ENCODE measurements at places on chromosomes 12 and 14.

GRCh38 chr12:74339211-74339610 lies 198.4 kb upstream of the ATXN7L3B start:
- DNase-seq, result no peak

DNA sequence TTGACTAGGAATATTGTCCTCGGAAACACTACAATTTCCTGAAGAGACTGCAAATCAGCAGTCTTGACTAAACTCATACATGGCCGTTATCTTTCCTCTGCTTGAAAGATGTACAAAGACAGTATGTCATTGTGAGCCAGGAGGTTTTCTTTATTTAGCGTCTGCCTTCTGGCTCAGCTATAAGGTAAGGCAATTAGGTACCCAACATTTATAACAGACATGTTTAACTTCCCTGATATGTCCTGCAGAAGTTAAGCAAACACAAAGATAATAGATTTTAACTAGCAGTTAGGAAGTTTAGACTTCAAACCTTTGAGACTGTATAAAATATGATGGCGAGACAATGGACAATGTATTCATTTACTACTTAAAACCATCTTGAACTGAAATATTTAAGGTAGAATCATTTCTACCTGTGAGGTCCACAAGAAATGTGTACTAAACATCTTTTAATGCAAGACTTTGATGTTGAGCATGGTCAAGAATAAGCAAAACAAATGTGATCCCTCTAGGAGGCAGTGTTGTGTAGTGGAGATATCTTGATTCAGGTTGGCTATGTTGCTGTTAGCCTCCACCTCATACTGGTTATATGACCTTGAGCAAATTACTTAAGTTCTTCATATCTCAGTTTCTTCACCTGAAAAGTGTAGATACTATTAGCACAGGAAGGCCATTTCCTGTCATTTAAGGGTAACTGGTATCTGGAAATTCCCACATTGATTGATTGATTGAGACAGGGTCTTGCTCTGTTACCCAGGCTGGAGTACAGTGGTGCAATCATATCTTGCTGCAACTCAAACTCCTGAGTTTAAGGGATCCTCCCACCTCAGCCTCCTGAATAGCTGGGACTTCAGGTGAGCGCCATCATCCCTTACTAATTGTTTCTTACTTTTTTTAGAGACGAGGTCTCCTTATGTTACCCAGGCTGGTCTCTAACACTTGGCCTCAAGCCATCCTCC lies 96.3 kb upstream of the EEA1 start:
- DNase-seq, result no peak

GRCh38 chr12:122610911-122611310 lies 83.9 kb downstream of the KNTC1 start:
- DNase-seq, result no peak

DNA sequence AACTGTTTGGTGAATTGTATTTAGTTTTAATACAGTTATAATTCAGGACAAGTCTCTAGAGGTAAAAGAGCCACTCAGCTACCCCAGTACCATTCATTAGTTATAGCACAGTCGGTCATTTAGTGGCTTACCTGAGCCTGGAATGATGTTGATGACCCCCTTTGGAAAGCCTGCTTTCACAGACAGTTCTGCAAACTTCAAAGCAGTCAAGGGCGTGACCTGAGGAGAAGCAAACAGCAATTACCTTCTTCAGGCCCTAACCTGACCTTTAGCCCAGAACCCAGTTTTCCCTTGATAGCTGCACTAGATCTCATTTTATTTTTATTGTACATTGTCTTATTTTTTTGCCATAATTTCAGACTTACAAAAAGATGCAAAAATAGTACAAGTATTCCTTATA lies 43.8 kb downstream of the ALDH1L2 start:
- DNase-seq, result no peak

DNA sequence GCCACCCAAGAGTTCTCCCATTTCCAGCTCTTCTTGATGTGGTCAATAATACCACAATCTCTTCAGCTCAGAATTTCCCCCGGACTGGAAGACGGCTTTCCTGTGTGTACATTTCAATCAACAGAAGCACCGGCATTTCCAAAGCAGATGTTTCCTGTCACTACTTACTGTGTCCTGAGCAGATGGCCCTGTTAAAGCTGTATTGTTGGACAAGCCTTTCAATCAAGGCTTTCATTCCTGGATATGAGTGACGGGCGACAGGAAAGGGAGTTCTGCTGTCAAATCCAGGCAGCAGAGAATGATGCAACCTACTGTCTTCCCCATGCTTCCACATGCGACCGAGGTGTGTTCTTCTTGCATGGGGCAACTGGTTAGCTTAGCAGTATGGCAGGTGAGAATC lies 76.4 kb upstream of the CCDC60 start:
- DNase-seq, result no peak

DNA sequence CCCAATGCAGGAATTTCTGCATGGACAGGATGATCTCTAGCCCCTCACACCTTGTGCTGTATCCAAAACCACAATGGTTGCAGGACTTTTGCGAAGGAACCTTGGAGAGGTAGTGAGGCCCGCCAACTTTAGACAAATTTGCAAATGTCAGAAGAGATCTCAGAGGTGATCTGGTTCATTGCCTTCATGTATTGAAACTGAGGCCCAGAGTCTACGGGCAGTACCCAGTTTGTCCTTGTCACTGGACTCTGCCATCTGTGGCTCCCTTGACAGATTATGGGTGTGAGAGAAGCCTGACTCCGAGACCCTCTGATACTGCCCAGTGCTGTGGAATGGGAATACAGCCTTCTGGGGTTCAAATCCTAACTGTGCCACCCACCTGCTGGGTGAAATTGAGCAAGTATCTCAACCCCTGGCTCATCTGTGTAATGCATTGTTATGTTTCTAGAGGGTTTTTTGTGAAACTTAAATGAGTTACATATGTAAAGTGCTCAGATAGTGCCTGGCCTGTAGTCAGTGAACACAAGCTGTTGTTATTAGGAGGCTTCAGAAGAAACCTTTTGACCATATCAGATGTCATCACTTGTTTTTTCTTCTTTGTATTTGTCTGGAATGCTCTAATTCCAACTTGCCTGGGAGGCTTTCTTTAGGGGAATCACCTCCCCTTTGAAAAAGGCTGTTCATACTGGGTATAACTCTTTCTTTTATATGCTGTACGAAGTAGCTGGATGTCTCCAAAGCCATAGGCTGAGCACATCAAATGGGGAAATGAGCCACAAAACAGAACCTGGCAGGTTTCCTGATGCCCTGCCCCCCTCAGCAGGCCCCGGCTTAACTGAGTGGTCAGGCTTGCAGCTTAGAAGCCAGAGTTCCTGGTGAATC lies 71.4 kb upstream of the SRSF5 start:
- no peak for DNase-seq

GRCh38 chr12:76424941-76425340 lies 76.7 kb upstream of the BBS10 start:
- no peak for DNase-seq

GRCh38 chr14:81323093-81323492 lies 77.0 kb downstream of the STON2 start:
- DNase-seq, result no peak

- no peak for DNase-seq
Observed at GRCh38 chr14:94631536-94632304, 19.5 kb downstream of the SERPINA3 start.

GRCh38 chr14:103160321-103161053 lies 37.2 kb downstream of the TNFAIP2 start:
- no peak for DNase-seq

DNA sequence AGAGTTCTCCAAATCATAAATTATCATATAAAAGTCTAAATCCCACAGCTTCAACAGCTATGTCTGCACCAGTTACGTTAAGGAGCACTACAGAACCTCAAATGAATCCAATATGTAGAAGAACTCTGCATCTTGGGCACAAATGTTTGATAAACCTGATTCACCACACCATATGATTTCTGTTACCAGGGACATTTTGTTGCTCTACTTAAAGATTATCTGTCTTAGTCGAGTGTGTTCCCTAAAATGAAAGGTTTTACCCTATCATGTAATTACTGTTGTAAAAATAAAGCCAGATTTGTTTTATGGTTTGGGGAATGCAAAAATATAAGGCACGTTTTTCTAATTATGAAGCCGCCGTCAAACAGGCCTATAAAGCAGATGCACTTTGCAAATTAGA lies 363.1 kb downstream of the EGLN3 start:
- no peak for DNase-seq

All from activated naive CD8-positive, alpha-beta T cell treated with anti-CD3 and anti-CD28 coated beads for 36 hours (primary cell).